ENCODE measurements at places on chromosomes 16 and 17.

DNA sequence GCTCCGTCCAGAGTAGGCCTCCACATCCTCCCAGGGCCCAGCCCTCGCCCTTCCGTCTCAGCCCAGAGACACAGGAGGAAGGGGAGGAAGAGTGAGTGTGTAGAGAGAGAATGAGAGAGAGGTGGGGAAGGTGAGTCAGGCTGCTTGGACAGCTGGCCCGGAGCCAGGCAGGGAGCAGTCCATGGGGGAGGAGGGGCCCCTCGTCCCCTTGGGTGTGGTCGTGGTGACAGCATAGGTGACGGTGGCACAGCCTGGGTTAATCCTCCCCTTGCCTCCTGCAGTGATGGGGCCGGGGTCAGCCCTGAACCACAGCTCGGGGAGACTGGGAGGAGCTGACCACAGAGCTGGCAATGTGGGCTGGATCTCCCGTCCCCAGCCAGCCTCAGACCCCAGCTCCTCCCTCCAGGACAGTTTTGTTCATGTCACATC lies 36.5 kb downstream of the FA2H start:
- DNase-seq = no peak

- no peak for DNase-seq
These were observed 32.7 kb upstream of the FOXF1 start for GRCh38 chr16:86477642-86478041.

DNA sequence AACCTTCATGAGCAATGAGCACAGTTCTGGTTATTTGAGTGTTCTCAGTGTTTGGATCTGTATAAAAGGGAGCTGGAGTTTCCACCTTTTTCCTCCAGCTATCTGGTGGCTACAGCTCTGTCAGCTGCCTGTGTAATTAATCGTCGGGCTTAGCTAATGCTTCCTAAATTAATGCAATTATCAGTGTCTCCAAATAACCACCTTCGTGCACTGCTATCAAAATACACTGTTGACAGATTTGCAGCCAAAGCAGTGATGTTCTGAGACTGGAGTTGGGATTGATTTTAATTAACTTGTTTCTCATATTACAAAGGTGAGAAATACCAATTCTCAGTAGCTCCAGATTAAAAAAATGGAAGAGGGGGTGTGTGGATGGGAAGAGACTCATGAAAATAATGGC lies 325.8 kb downstream of the CBLN1 start:
- DNase-seq = no peak

- DNase-seq = no peak
These were observed 18.9 kb upstream of the P2RX1 start for GRCh38 chr17:3935140-3935542.

GRCh38 chr17:29469276-29469675 lies 79.1 kb downstream of the TAOK1 start:
- DNase-seq = no peak

DNA sequence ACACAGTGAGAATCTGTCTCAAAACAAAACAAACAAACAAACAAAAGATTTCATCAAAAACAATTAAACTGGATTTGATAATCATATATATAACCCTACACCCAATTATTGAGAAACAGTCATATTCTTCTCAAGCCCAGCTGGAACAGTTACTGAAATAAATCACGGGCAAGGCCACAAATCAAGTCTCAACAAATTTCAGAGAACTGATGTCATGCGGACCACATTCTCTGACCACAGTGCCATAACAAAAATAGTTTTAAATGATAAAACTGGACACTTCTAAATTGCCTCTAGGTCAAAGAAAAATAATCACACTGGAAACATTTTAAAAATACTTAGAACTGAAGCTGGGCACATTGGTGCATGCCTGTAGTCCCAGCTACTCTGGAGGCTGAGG lies 15.9 kb upstream of the PIK3R5 start:
- DNase-seq = no peak

DNA sequence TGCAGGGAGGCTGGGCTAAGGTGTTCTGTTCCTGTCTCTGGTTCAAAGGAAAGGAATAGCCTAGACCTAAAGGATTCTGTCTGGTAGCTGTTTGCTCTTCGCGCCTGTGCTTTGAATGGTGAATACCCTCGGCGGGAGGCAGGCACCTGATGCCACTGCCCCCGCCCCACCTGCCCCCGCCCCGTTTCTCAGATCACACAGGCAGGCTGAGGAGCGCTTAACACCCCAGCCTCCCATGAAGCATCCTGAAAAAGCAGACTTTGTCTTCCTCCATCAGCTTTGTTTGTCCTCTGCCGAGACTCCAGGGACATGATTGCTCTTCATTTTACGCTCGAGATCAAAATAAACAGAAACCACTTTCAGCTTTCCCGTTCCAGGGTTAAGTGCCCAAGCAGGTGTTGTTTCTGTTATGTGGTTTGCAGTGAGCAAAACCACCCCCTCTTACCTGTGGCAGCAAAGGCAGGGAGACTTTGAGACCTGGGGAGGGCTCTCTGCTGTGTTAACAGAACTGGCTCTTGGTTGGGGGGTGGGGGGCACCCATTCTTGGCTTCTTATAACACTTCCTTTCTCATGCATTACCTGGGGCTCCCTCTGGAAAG lies 452.1 kb downstream of the WWOX start:
- no peak for DNase-seq

GRCh38 chr17:81832608-81833159 lies 407 bp downstream of the MCRIP1 start:
- DNase-seq = peak; percentile 81

DNA sequence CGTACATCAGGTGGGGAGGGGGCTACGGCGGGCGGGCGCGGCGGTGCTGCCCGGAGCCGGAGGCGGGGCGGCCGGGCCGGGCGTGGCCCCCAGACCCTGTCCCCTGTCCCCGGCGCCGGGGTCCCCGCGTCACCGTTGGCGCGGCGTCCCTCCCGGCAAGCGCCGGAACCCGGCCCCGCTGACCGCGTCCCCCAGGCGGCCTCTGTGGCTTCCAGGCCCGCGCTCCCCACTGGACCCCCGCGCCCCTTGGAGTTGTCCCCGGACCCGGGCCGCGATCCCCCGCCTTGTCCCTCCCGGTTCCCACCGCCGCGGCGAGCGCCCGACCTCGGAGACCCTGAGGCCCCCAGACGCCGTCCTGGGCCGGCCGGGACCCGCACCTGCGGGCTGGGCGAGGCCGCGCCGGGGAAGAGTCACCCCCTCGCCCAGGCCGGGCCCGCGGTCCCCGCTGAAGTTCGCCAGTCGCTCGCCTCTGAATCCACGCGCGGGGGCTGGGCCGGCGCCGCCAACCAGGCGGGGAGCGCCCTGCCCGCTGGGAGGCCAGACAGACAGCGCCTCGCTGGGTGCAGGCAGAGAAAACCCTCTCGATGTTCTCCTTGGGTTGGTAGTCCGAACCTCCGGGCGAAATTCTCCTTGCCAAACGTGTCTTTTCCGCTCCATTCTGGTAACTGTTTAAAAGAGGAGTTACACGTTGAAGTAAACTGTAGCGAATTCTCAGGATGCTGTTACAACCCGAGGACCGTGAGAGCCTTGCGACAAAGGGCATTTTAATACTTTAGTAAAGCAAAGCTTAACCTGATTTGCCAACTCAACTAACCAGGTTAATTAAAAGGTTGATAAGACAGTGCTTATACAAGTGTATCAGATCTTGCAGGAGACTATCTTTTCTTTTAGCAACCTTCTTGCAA lies 761 bp downstream of the GAN start:
- no peak for DNase-seq

- no peak for DNase-seq
These were observed 6.1 kb downstream of the PECAM1 start for GRCh38 chr17:64384253-64385186.

All from NCI-H1048 (cell line).